GM06990 (cell line): ENCODE measurements at places on chromosomes 6 and 20.

GRCh38 chr6:138986578-138986977 is 1.5 kb downstream of the REPS1 start:
- DNase-seq, result no peak

GRCh38 chr6:13708736-13709135 is 2.9 kb downstream of the RANBP9 start:
- DNase-seq, result no peak

DNA sequence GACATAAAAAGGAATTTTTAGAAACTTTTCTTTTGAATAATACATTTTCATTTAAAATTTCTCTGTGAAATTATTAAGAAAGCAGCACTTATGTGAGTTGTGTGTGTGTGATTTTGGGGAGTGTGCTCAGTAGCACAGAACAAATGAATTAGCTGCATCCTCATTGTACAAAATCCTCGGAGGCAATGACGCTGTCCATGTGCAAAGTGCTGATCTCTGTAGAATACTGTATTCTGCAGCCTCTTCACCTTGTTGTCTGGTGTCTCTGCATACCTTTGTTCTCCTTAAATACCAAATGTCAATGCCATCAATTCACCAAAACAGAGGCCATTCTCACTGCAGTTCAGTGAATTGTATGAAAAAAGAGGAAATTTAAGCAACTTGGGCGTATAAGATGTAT is 838.4 kb downstream of the QKI start:
- DNase-seq, result no peak

- DNase-seq, result peak; percentile 86
These were observed 25.4 kb downstream of the SLC17A9 start for GRCh38 chr20:62977613-62978560.

- DNase-seq, result no peak
These were observed 637.7 kb upstream of the CITED2 start for GRCh38 chr6:140012150-140012549.

- no peak for DNase-seq
These were observed 39.4 kb downstream of the SLC9A8 start for GRCh38 chr20:49851991-49852390.

DNA sequence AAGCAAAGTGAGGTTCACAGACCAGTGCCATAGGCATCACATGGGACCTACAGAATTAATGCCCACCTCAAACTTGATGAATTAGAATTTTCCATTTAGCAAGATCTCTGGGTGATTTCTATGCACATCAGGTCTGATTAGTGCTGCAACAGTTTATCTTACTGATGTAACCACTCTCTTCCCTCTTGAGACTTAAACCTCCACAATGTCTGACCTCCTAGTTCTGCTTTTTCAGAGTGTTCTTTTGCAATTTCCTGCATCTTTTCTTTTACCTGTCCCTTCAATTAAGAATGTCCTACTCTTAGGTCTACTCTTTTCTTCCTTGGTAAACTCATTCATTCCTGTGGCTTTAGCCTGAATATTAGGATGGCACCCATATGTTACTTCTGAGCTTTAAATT is 615.3 kb downstream of the TFAP2A start:
- no peak for DNase-seq

DNA sequence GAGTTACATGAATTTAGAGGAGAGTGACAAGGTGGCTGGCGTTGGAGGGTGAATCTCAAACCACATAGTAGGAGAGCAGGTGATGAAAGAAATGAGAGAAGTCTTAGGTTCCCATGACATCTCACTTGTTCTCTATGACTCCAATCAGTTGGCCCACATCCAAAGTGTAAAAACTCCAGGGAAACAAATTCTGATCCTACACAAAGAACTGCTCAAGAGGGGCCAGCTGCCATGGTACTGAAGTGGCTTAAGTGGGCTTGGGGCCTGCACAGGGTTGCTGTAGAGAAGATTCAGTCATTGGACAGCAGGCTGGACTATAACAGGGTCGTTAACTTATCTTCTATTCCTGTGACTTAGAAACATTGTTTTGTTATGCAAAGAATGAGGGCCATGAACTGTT is 7.6 kb upstream of the ADGRF4 start:
- no peak for DNase-seq

DNA sequence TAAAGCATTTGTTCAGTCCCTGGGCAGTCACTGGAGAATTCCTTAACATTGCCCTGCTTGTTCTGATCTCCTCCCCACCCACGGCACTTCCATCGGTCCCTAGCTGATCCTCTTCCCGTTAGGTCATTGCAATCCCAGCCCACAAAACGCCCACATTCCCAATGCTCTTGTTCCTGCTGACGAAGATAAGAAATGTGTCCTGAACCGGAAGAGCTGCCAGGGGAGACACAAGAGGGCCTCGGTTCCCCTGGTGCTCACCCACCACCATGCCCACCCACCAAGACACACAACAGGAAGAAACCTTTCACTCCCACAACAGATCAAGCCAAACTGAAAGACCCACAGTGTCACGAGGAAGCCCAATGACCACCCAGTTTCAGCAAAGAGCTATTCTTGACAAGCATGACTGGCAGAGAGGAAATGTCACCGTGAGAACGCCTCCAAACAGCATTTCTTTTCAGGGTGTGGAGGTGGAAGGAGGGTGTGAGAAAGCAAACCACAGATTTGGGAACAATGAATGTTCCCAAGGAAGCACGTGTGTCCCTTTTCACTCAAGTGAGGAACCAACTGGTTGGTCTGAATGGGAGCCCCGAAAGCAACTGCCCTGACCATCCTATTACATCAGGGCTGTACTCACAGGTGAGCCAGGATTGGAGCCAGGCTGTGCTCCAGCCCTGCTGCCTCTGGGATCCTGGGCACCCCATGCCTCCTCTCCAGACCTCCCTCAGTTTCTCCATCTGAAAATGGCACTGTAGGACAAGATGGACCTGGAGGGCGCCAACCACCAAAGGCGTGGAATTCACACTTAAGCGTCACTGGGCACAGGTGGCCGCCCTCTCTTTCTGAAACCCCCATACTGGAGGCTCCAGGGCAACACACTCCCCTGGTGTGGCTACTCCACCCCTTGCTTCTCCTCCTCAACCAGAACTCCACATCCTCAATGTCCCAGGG is 97.5 kb downstream of the ZMYND8 start:
- DNase-seq, result peak; percentile 42

- DNase-seq, result peak; percentile 32
These were observed 48.2 kb downstream of the ARHGAP18 start for GRCh38 chr6:129661536-129662405.

DNA sequence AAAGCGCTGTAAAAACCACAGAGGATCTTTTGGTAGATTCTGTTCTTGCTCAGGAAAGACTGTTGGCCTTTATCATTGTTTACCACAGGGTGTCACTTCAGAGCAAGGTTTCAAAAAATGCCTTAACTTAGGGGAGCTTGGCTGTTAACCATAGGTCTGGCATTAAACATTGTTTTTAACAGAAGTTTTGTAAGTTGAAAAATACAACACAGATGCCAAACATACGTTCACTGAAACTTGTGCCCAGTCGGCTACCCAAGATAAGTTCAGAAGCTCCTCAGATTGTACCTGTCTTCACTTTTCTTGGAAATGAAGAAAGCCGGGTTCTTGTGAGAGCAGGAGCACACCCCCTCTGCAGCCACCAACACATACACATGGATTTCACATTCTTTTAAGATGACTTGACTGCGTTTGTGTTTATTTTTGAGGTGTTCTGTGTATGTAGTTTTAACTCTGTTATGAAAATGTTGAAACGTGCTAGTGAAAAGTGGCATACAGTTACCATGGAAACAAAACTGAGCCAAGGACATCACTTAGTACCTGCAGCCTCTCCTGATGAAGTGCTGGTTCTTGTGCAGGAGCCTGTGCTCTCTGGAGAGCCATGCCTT is 64.9 kb downstream of the SYCP2L start:
- no peak for DNase-seq

- no peak for DNase-seq
These were observed 47.2 kb downstream of the VEGFA start for GRCh38 chr6:43817192-43817591.
